ENCODE measurements at places on chromosomes 7 and 10.

- peak; percentile 31 for DNase-seq
These were observed 1.1 kb downstream of the DENND11 start for GRCh38 chr7:141700848-141701371.

- no peak for DNase-seq
These were observed 1.3 kb downstream of the PFKFB3 start for GRCh38 chr10:6204063-6204340.

GRCh38 chr10:105956550-105956949 lies 1208.0 kb downstream of the SORCS1 start:
- DNase-seq: no peak

DNA sequence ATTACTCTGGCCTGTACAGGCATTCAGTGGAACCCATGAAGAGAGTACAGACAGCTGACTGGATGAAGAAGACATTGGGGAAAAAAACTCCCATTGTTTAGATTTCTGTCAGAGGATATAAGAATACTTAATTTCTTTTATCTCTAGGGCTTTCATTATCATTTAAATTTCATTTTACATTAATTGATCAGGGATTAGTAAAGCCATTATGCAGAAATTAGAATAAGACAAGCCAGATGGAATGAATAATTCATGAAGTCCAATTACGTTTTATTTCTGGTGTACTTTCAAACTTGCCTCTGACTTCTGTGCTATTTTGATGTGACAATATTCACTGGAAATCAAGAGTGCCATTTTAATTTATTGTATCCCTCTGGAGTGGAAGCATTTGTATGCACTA lies 247.0 kb downstream of the SLC25A13 start:
- DNase-seq: no peak

GRCh38 chr7:154857240-154857639 lies 145.7 kb downstream of the PAXIP1 start:
- DNase-seq: no peak

GRCh38 chr7:93142127-93142526 lies 6.1 kb downstream of the SAMD9L start:
- DNase-seq: no peak

DNA sequence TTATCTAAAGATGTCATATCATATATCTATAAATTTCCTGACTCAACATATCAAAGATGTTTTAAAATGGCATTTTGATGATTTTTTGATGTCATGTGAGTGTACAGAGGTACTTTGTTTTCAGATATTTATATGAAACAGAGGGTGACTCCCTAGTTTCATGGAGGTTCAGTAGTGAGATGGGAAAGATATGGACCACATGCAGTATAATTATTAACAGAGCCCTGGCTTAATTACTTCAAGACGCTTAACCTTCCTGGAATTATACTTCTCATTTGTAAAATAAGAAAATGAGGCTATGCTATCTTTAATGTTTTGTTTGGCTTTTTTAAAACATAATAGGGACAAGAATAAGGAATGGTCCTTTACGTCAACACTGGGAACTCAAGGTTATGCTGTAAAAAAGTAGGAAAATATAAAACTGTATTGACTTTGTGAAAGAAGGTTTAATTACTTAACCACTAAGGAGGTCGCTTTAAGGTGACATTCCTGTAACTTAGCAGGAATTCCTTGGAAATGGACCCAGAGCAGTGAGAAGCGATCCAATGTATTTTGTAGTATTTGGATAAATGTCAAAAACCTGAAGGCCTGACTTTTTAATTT lies 821.0 kb upstream of the IGFBP3 start:
- DNase-seq: no peak

DNA sequence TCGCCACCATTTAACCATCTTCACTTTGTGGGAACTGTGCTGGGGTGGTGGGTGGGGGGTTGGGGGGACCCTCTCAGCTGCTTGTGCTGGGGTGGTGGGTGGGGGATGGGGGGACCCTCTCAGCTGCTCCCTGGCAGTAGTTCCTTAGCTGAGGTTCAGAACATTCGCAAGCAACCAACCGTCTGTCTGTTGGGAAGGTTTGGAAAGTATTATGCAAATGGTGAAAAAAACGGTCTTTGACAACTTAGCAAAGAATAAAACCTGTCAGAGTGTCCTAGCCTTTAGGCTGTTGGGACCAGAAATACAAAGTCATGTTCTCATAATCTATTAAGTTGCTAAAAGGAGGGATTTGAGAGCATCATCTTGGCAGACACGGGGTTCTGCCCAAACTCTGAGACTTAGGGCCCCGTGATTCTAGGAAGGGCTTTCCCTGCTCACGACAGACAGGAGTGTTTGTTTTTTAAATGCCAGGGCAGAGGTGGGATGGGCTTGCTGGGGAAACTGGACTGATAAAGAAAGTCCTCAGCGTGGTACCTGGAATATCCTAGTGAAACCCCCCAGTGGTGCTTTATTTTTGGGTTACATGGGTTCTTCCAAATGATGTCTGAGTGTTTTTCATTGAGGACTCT lies 14.1 kb upstream of the SRGN start:
- DNase-seq: peak; percentile 10

DNA sequence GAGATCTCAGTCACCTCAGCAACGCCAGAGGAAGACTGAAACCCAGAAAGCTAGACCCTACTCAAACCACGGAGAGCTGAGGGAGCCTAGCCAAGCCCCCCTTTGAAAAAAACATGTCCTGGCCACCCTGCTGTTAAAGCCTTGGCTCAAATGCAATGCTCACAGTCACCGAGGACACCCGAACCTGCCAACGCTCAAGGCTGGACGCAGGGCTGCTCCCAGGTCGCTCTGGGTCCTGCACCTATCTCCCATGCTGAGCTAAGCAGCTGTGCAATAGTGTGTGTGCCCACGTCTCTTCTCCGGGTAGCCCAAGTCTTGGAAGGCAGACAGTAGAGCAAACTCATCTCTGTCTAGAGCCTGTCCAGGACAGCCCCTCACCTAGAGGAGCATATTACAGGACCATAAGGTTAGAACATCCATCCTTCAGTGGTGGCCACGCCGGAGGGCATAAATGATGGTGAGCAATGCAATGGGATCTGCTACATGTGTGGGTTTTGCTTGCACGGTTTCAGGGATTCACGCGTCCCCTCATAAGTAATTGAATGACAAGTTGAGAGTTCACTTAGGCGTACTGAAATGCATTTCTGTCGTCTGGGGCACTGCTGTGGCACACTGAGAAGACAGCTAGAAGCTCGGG lies 94.2 kb upstream of the DDC start:
- no peak for DNase-seq

- no peak for DNase-seq
These were observed 343.7 kb downstream of the ELMO1 start for GRCh38 chr7:37104822-37105518.

DNA sequence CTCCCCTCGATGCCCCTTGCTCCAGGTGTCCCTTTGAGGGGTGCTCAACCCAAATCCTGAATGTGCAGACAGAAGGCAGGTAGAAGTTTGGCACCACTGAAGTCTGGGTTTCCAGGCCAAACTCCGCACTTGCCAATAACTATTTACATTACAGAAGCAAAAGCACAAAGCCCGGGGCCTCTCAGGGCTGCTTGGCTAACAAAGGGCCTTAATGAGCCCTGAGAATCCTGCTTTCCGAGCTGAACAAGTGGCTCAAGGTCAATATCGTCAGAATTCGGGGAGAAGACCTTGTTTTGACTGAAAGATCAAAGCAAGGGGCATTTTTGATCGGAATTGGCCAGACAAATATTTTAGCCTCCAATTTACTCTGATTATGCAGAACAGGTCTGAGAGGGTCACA lies 189.9 kb downstream of the HERPUD2 start:
- no peak for DNase-seq

- no peak for DNase-seq
These were observed 27.5 kb upstream of the ZCCHC24 start for GRCh38 chr10:79472951-79473350.

- no peak for DNase-seq
These were observed 3.3 kb upstream of the PWWP2B start for GRCh38 chr10:132393695-132394181.

DNA sequence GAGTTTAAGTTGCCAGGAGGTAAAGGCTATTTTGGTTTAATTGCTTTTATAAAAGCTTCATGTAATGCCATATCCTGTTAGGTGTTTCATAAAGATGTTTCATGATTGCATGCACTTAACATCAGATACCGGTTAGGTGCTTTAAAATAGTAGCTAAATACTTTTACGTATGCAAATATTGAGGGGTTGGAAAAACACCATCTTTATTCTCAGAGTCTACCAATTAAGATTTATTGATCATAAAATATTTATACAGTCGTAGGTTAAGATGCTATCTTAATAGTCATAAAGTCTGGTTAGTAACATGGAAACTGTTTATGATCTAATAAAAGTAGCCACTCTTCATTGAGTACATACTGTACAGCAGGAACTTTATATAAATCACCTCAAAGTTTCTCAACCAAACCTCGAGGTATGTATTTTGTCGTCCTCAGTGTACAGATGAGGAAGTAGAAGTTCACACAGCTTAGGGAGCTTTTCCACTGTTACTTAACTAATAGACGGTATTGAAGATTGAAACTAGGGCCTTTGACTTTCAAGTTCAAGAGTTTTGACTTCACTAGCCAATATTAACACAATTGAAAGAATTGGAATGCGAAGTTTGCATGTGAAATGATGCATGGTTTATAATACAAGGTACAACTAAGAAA lies 897.1 kb downstream of the GATA3 start:
- DNase-seq: no peak

DNA sequence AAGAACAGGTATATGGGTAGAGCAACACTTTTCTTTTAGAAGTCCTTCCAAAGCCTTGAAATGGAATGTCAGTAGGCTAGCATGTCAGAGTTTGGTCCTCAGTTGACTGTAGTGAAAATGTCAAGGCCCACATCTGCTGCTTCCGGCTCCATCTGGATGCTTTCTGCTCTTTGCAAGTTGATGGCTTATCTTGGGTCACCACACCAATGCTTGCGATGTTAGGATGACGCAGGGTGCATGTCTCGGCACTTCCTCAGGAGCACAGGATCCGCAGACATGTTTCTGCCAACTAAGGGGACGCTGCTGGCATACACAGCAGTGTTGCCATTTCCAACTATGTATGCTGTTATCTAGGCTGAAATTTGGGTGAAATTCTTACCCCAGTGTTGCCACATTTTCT lies 14.0 kb upstream of the HBP1 start:
- DNase-seq: no peak

GRCh38 chr7:143388491-143389101 lies 7.5 kb downstream of the ZYX start:
- DNase-seq: no peak

DNA sequence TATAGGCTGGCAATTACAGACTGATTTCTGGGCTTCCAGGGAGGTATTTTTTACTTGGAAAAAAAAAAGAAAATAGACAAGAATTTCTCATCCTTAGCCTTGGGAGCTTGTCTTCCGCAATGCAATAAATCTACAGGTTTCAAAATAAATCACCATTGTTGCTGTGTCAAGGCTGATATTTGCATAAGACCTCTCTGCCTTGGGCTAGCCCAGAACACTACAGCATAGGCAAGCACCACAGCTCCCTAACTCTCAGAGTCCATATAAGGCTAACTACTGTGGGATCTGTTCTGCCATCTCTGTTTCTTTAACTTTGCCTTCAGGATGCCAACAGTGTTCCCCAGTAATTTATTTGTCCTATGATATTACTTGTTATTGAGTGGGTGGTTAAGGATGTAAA lies 64.4 kb downstream of the ZWINT start:
- no peak for DNase-seq

DNA sequence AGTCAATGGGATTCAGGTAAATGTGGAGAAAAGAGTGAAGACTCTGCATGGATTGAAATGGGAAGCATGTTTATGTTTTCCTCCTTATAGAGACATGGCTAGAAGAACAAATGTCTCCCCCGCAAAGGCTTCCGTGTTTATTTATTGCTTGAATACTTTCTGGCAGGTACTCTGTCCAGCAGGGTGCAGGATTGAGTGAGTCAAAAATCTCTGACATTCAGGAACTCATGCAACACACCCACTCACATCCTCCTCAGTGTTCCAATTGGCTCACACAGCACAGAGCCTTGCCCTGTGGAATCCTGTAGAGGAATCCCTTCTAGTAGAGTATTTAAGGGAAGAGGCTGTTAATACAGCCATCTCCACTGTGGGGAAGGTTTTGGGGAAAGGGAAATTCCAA lies 290.3 kb upstream of the VWC2 start:
- peak; percentile 23 for DNase-seq

GRCh38 chr7:112079673-112080072 lies 126.5 kb downstream of the DOCK4 start:
- DNase-seq: no peak

- no peak for DNase-seq
These were observed 156.3 kb downstream of the DIP2C start for GRCh38 chr10:533186-533585.

DNA sequence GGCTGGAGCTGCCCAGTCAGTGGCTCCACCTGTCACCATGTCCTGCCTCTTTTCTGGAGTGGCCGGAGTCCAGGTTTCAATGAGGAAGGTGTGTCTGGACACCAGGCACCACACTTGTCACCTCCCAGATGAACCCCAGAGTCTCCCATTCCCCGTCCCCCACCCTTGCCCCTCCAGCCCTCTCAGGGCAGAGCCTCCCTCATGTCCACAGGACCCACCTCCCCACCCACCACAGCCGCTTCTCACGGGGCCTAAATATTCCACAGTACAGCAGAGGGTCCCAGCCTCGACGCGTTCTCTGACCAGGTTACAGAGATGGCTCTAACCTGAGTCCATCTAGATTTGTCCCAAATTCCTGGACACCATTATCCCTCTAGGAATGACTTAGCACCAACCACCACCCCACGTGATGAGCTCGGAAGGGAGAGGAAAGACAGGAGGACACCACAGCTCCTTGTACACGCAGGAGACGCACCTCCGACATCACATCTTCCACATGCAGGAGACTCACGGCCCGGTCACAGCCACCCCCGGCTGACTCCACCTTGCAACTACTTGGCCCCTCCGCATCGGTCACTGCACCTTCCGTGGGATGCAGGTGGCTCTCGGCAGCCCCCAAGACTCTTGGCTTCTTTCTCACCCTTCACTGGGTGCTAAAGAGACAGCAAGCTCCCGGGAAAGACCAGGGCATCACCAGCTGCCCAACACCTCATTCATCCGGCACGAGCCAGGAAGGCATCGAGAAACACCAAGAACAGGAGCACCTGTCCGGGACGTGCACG lies 560.2 kb downstream of the DNAJB6 start:
- DNase-seq: no peak

- no peak for DNase-seq
These were observed 7.7 kb downstream of the NUDCD3 start for GRCh38 chr7:44482502-44483485.

DNA sequence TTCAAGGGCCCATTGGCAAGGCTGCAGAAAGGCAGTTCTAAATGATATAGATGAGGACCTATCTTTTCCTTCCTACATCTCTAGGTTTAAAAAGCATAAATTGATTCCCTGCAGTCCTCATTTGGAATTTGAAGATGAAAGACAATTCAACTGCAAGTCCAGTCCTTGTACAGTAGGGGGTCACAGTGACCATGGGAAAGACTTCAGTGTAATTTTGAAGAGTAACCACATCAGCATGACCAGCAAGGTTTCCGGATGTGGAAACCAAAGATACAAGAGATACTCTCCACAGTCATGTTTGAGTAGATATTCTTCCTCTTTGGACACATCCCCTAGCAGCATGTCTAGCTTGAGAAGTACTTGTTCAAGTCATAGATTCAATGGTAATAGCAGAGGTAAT lies 539.3 kb upstream of the TEX47 start:
- no peak for DNase-seq

- no peak for DNase-seq
These were observed 51.4 kb upstream of the AOAH start for GRCh38 chr7:36775676-36776075.
